ENCODE measurements at places on chromosomes 6 and 20.

DNA sequence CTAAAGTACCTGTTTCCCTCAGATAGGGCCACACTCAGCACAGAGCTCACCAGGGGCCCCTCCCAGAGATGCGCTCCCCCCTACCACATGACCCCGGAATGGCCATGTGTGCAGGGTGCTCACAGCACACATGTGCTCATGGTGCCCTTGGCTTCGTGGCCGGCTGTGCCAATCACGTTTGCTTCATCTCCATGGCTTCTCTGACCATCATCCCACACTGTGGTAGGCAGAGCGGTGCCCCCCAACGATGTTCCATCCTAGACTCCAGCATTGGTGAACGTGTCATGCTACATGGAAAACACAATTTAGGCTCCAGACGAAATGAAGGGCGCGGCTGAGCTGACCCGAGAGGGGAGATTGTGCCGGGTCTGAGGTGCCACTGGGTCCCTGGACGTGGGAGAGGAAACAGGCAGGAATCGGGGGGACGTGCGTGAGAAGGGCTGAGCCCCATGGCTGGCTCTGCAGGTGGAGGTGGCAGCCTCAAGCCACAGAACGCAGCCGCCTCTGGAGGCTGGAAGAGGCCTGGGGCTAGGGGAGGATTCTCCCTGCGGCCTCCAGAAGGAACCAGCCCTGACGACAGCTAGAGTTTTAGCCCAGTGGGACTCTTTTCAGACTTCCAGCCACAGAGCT is 126.5 kb downstream of the DLL1 start:
- no peak for DNase-seq

- DNase-seq = no peak
Observed at GRCh38 chr6:90251295-90251992, 45.2 kb downstream of the BACH2 start.

DNA sequence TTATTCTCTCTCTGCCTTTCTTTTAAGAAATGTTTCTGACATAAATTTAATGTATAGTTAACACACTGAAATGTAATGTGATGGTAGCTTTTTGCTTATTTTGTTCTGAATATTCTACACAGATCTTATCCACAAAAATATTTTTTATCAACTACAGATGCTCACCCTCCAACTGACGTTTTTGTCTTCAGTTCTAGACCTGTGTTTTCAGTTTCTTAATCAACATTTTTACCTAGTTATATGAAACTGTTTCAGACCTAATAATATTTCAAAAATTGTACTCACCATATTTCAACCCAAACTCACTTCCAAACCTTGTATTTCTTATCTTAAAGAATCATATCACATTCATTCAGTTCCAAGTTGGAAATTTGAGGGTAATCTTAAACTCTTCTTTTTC is 452.8 kb downstream of the RFPL4B start:
- no peak for DNase-seq

DNA sequence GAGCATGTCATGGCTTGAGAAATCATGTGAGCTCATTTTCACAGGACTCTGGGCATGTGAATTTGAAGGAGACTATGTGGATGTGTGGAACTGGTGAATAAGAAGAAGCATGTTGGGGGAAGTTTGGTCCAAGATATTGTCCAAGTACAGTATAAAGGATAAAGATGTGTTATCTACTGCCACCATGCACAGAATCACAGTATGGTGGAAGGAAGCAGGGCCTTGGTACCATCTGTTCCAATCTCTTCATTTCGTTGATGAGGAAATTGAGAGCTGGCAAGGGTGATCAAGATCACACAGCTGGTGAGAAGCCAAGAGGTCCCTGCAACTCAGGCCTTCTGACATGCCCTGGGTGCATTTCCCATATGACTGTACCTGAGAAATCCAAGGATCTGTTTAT is 31.5 kb upstream of the RIPOR2 start:
- no peak for DNase-seq

DNA sequence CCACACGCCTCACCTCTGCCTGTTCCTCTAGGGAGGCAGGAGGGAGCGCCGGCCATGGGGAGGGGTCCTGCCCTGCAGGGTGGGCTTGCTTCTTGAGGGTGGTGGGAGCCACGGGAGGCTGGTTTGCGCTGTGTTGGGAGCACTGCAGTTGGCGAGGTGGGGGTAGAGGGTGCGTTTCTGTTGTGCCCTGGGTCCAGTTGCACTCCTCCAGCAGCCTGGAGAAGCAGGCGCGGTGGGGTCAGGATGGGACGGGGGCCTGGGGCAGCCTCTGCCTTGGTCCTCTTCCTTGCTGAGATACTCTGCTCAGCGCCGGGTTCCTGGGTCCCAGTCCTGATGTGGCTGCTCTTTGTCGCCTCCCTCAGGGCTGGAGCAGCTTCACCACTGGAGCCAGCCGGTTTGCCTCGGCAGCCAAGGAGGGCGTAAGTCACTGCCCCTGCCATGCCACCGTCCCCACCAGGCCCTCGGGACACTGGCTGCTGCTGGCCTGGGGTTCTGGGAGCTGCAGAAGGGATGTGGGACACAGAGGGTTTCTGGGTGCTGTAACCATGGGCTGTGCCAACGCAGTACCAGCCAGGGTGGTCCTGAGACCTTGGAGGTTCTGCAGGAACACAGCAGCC is 8.4 kb downstream of the ARFGAP1 start:
- no peak for DNase-seq
